ENCODE measurements at places on chromosomes 2 and 18. TPM values are rescaled to one million over a fixed set of nuclear protein-coding genes. Genes with fewer than 3 reads are reported as not detected.

The G6PC2 gene
- 0.08 TPM for polyA plus RNA-seq

The HNMT gene
- 78.8 TPM for polyA plus RNA-seq

The NBAS gene
- 67.3 TPM for polyA plus RNA-seq

The LYG1 gene
- polyA plus RNA-seq = 4.2 TPM

GRCh38 chr2:151380580-151381235, 23.3 kb downstream of the TNFAIP6 start:
- DNase-seq = no peak

DNA sequence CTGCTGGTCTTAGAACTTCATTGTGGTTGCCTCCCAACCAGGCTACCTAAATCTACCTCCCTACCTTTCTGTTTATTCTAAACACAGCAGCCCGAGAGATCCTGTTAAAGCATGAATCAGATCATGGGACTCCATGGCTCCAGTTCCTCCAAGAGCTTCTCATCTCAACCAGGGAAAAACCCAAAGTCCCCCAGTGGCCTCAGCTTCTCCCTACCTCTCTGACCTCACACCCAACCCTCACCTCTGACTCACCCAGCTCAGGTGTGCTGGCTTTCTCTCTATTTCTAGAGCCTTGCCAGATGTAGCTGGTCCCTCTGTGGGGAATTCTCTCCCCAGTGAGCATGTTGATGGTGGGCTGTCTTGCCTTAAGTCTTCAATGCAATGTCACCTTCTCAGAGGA, 93.8 kb upstream of the COPS8 start:
- DNase-seq = no peak

- no peak for DNase-seq
These were observed 14.1 kb downstream of the TMEM178A start for GRCh38 chr2:39679805-39680204.

DNA sequence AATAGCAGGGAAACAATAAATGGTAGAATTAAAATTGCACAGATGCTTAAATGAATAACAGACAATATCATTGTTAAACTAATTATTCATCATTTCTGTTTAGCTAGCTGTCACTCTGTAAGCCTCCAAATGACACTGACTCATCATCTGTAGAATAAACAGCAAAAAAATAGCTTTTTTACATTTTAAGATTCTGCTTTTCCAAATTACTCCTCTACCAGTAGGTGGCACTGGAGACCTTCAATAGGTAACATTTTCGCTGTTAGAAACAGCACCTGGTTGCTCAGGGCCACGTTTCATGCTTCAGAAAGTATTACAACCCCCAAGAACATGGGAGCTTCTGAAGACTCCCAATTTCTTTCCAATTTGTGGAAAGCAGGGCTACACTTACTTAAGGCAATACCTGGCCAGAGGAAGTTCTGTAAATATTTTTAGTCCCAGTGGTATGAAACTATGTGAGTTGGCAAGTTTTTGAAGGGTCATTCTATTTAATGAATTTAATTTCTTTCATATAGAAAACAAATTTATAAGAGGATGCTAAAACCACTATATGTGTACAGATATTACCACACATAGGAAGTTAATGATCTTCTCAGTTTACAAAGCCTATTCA, 45.4 kb downstream of the TTN start:
- peak; percentile 35 for DNase-seq

DNA sequence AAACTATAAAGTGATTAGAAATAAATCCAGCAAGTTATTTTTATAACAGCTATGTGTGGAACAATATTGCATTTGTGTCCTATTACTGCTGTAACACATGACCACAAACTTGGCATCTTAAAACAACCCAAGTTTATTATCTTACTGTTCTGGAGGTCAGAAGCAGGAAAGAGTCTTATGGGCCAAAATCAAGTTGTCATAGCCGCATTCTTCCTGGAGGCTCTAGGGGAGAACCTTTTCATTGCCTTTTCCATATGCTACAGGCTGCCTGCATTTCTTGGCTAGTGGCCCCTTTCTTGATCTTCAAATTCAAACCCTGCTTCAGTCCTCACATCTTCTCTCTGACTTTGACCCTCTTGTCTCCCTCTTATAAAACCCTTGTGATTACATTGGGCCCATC, 27.0 kb upstream of the HNRNPLL start:
- no peak for DNase-seq

- no peak for DNase-seq
These were observed 24.6 kb upstream of the ACAA2 start for GRCh38 chr18:49837889-49838288.

DNA sequence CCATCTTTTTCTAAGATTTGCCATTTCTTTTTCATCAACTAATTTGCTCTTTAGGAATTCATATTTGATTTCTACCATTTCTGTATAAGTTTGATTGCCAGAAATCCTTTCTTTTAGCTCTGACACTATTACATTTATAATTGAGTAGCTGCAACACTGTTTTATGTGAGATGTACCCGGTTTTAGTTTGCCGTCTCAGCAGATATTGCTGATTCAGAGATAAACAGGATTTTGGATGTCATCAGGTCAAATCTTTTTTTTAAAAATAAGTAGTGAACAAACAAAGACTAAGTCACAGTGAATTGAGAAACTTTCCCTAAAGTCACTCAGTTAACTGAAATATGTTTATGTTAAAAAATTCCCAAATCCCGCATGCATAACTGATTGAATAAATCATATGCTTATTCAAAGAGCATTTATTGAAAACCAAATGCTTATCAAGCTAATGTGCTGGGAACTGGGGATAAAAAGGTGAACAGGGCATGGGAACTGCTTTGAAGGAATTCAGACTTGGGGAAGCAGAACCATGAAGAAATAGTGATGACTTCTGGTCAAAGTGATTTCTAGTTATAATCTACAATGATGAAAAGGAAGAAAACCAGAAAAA, 19.5 kb upstream of the CCDC102B start:
- DNase-seq = no peak

GRCh38 chr2:233263045-233263570, 11.6 kb downstream of the ATG16L1 start:
- no peak for DNase-seq

Data from left kidney (tissue), 8 donors.